Right atrium auricular region (tissue), 2 donors: ENCODE measurements at places on chromosomes 2 and 18. TPM values are rescaled to one million over a fixed set of nuclear protein-coding genes. Genes with fewer than 3 reads are reported as not detected.

- H3K36me3 ChIP-seq = no peaks in the 10 kb centered on the region
- no peaks in the 10 kb centered on the region for H3K27me3 ChIP-seq
- H3K4me1 ChIP-seq = no peaks in the 10 kb centered on the region
- H3K4me3 ChIP-seq = no peak overlapping the region
- no peak for DNase-seq
These were observed 280.9 kb upstream of the RAB6C start for GRCh38 chr2:129698593-129698992.

The CROCC2 gene
- not detected for total RNA-seq

DNA sequence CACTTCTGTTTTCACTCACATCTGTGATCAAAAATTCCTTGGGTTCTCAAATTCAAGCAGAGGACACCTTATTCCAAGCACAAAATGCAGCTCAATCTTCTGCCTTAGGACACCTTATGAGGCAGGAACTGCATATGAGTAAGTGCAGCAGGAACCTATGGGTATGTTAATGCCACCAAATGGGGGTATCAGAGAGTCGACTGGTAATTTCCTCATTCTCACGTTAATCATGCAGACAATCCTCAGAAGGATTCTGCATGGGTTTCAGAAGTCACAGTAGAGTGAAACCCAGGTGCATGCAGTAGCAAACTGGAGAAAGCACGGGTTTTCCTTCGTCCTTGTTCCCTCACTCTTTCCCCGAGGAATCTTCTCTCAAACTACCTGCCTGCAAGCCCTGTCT is 452.8 kb downstream of the CBLN2 start:
- H3K27me3 ChIP-seq = no peaks in the 10 kb centered on the region
- no peaks in the 10 kb centered on the region for H3K36me3 ChIP-seq
- no peak overlapping the region for H3K4me3 ChIP-seq
- H3K27ac ChIP-seq = no peak overlapping the region
- DNase-seq = no peak
- H3K4me1 ChIP-seq = no peaks in the 10 kb centered on the region

DNA sequence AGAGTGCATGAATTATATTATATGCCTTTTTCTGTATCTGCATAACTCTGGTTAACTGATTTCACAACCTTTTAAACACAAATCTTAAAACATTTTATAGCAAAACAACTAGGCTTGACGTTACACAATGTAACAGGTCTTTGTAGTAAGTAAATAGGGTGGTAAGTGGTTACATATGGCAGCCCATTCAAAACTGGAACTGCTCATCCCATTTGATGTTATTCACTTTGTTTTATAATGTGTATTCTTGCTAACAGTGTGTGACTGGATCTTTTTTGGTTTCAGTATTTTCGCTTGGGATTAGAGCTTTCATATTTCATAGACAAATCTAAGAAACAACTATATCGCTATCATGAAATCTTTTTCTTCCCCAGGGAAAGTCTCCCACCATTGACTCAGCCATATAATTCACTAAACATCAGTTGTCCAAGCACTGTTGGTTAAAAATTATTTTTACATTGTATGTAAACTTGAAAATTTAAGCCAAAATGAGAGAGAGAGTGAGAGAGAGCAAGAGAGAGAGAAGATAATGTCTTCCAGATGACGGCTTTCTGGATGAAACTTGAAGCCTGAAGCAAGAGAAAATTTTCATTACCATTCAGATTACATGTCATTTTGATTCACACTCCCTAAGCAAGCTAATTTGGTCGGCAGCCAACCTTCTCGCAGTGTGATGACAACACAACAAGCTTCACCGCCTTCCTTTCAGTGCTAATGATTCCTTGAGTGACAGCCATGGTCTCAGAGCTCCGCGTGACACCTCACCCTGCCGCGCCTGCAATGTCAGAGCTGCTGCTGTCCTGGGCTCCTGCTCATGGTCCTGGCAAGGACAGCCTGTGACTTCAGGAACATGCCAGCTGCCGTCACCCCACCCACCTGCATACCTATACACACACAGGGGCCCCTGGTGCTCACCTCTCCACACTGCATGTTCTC is 946.9 kb upstream of the SOX11 start:
- no peak overlapping the region for H3K4me3 ChIP-seq
- H3K4me1 ChIP-seq = no peaks in the 10 kb centered on the region
- H3K27me3 ChIP-seq = no peaks in the 10 kb centered on the region

DNA sequence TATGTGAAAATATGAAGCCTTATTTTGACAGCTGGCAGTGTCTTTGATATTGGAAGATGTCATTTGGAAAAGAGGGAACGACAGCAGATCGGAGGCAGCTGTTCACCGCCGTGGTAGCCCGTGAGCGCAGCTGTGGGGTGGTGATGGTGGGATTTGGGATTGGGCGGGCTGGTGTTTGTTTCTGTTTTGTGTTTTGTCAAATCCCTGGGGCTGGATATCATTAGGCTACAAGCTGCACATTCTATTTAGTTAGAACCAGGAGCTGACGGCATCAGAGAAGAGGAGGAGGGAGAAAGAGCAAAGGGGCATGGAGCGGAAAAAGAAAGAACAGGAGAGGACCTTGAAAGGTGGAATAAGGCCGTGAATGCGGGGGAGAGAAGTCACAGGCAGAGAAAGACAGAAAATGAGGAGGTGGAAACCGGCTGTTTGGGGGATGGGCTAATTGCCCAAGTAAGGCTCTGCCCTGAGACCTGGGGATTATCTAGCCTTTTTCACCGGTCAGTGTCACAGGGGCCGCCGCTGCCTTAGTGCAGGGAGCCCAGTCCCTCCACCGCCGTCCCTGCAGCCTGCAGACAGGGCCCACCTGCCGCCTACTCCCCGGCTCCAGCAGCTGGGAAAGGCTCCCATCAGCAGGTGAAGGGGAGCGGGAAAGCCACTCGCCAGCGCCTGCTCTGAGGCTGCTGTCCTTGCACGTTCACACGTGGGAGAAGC is 88.0 kb downstream of the ZCCHC2 start:
- H3K4me1 ChIP-seq = peaks cover 12% of the 10 kb centered on the region
- H3K36me3 ChIP-seq = no peaks in the 10 kb centered on the region
- peak overlapping the region; percentile 23 for H3K4me3 ChIP-seq

The NEMP2 gene
- total RNA-seq = 2.7 TPM
